ENCODE measurements at places on chromosomes 4 and X.

GRCh38 chrX:2697306-2697705, 6.2 kb downstream of the CD99 start:
- ATAC-seq: peak; percentile 61

GRCh38 chrX:153340111-153340510, 6.2 kb downstream of the ZNF275 start:
- no peak for ATAC-seq

DNA sequence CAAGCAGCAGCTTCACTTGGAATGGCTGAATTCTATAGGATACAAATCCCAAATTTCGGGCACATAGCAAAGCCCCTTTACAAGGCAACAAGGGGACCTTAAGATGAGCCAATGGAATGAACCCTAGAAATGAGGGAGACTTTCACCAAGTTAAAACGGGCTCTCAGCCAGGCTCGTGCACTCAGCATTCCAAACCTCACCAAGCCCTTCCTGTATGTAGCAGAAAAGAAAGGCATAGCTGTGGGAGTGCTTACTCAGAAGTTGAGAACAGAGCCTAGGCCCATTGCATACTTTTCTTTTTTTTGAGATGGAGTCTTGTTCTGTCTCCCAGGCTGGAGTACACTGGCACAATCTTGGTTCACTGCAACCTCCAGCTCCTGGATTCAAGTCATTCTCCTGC, 10.8 kb upstream of the HERC5 start:
- ATAC-seq: no peak

DNA sequence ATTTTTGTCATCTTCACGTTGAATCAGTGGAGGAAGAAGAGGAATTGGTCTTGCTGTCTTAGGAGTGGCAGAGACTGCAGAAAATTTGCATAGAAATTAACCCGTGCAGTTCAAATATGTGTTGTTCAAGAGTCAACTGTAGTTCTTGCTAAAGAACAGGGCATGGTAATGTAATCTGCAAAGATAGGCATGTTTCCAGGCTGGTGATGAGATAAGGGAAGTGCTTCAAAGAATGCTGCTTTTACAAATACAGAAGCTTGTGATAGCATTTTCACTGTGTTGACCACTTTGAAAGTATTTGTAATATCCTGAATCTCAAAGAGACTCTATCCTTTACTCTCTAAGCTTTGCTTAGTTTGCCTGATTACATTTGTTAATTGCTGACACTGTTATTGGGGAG, 60.1 kb downstream of the PRRG1 start:
- no peak for ATAC-seq

DNA sequence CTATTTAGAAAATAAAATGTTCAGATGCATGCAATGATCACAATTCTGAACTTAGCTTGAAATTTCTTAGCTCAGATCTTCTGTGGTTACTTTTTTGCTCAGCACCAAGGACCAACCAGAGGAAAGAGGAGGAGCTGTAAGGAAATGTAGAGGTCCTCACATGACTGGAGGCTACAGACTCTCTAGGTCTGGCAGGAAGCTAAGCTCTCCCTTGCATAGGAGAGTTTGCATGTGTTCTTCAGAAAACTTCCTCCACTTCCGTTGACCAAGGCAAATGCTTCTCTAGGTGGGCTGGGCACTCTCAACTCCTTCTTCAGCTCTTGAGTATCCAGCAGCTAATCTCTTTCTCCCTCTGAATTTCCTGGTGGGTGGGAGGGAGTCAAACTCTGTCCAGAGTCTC, 119.6 kb downstream of the BTC start:
- no peak for ATAC-seq

- no peak for ATAC-seq
Observed at GRCh38 chr4:94377294-94377693, 34.7 kb upstream of the HPGDS start.

- ATAC-seq: no peak
Observed at GRCh38 chr4:36269101-36269500, 12.3 kb upstream of the DTHD1 start.

DNA sequence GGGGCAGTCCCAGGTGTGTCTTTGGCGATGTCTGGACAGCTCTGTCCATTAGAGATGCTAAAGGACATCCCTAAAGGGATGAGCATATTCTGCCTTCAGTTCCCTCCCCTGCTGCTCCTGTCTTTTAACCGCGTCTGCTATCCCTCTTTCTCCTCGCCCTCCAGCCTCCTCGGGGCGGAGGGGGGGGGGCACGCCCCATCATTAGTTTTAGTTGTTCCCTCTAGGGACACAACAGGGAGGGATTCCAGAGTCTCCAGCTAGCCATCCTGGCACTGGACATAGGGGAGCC, 1.1 kb downstream of the MSL3 start:
- ATAC-seq: no peak

DNA sequence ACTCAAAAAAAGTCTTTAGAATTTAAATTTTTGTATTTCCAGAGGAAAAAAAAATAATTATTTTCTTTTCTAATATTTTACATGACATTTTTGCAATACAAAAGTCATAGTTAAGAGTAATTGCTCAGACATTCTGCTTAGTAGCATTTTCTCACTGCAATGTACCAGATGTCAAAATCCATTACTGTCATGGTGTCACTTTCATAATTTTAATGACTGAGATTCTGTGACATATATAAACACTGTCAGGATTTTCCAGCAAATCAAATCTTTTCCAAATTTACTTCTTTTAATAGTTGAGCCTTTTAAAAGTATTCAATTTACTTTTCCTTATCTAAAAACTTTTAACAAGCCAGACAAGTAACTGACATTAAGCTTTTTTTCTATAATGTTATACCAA, 422.7 kb downstream of the GRIA2 start:
- no peak for ATAC-seq

GRCh38 chr4:94495408-94495807, 43.7 kb downstream of the PDLIM5 start:
- ATAC-seq: no peak

DNA sequence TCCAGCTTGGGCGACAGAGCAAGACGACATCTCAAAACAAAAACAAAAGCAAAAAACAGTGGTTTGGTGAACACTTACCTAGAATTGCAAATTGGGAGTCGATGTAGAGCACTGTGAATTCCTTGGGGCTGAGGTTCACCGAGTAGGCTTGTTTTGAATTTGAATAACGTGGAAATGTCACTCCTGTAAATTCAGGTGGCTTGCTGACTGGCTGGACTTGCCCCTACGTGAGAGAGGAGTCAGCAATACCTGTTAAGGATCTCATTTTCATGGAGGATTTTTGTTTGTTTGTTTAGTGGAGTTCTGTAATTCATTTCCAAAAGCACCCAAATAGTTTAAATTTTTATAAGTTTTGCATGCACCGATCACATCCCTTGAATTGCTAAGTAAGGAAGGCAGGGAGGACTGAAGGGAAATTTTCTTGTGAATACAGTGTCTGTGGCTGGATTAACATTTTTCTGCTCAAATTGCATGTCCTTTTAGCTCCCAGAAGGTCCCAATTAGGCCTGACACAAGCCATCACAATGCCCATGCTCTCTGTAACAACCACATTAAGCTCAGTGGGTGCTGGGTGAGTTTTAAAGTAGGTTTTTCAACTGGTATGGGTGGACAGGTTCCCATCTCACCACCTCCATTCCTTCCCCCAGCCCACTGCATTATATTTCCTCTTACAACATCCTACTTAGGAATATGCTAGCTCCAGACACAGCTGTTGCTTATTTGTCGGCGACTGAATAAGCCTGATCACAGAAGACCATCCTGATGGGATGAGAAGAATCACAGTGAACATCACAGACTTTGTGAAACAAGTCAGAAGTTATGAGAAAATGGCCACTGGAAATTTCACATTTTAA, 58.5 kb upstream of the TTC29 start:
- no peak for ATAC-seq

DNA sequence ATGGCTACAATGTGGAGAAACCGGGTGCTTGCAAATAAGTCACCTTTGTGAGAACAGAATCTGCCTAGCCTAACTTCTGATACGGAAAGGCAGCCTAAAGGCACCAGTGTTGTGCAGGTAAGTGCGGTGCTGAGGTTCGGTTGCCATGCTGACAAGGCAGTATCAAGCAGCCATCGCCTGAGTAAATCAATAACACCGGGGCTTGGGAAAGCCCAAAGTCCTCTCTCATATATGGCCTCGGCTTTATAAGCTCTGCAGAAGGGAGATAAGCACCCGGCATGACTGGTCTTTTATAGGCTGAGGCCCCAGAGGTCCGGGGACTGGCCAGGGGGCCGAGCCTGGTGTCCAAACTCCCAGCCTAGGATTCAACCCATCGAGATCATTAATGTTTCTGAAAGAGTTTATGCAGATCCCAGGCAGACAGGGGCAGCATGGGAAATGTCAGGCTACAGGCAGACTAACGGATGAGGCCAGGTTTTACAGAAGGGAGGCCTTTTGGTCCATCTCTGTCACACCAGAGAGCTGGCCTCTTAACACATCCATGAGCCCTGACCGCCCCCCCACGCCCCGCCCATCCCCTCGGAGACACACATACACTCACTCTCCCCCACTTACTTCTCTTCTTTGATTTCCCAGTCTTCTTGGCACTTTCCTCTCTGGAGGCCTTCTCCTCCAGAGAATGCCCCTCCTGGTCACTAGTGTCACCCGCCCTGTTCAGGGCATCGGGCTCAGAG, 38.5 kb downstream of the ELF4 start:
- no peak for ATAC-seq

DNA sequence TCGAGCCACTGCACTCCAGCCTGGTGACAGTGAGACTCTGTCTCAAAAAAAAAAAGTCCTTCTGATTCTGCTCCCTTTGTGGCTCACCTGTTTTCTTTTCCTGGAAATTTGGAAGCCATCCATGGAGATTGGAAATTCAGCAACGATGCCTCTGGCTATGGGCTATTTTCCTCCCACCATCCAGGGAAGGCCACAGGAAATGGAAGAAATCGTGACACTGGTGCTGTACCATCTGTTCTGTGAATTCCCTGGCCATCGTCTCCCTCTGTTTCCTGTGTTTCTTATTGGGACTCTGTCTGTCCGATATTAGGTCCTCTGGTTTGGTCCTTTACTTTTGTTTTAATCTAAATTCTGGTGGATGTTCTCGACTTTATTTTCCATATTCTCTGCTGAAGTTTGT, 29.4 kb upstream of the ADRA2C start:
- ATAC-seq: no peak

DNA sequence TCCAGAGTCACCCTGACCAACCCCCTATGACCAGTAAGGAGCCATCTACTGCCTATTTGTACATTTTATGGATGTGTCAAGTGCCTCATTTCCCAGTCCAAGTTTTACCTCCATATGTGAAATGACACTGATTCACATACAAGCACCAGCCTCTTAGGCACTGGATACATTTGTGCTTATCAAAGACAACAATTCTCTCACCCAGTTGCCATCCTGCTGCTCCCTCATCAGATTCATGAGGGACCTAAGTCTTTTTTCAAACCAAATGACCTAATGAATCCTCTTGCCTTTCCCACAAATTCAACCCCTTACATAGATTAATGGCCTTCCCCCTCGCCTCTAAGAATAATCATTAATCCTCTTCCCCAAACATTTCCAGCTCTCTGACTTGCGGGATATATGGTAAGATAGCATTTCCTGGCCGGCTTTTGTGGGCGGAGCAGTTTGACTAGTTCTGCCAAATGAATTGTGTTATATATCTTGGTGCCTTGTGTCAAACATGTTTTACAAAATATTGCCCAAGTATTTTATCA, 233.9 kb downstream of the ARAP2 start:
- ATAC-seq: no peak

DNA sequence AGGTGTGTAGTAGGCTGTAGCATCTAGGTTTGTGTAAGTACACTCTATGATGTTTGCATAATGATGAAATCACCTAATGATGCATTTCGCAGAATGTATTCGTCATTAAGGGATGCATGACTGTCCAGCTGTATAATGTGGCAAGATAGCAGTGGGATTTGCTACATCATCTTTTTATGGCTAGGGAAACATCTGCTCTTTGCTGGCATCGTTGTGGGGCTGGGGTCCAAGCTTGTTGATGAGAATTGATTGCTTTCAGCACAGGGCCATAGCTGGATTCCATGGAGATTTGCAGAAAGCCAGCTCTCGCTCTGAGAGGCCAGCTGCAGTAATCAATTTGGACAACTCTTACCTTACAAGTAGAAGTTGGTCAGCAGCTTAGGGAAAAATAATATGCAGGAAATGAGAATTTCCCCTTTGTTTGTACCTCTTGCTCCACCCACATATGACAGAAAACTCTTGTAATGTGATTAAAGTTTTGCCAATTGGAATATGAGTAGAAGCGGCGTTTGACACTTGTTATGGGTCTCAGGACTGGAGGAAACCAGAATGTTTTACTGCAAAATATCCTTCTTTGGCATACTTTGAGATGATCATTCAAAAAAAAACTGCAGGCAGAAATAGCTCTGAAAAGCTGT, 310.5 kb downstream of the RAPGEF2 start:
- ATAC-seq: no peak

DNA sequence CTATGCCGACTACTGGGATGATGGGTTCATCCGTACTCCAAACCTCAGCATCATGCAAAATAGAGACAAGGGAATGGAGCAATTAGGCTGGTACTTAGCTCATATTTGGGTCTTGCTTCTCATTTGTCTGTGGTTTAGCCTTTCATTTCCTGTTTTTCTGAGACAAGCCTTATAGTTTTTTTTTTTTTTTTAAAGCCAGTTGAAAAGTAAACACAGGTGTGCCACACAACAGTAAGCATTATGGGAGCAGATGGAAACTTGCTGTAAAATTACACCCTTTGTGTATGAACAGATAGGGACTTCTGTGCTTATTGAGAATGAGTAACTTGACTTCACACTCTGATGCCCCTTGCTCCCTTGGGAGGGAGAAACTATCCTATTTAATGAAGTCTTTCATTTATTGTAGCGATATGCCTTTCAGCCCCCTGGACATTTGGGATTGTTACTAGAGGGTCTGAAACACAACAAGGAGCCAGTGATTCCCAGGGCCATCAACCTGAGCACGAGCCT, 13.7 kb downstream of the RASSF6 start:
- ATAC-seq: peak; percentile 23

DNA sequence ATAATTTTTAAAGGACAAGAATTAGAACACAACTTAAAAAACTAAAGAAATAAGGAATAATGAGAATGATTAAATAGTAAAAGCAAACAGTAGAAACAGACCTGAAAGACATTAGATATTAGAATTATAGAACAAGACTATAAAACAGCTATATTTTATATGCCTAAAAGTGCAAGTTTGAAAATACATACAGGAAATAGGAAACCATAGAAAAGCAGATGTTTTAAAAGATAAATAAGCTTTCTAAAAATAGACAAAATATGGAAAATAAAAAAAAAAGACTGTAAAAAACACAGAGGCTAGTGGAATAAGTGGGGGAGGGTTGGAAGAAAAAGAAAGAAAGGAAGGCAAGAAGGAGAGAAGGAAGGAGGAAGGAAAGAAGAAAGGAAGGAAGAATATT, 407.3 kb downstream of the IDS start:
- ATAC-seq: no peak

DNA sequence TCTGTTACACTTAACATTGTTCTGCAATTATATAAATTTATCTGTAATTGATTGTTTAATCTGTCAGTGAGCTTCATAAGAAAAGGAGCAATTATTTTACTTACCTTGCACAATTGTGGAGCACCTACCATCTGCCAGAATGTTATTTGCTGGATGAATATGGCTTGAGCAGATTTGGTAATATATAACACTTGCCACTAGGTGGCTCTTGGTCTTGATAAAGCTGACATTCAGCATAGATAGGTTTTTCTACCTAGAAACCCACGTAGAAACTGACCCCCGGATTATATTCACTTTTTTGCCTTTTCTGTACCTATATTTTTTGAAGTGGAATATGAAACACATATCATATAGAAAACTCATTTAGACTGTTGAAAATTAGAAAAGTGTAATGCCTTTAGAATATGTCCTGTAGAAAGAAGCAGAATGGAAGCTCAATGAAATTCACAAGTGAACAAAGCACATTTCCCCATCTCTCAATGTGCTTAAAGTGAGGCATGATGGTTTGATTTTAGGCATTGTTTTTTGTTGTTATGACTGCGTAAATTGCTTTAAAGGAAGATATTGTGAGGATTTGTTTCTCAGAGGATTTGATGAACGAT, 9.5 kb downstream of the RBPJ start:
- ATAC-seq: peak; percentile 48

All from esophagus mucosa (tissue), 1 donor.